Stimulated activated naive CD4-positive, alpha-beta T cell (primary cell): ENCODE measurements at places on chromosomes 11 and 22.

DNA sequence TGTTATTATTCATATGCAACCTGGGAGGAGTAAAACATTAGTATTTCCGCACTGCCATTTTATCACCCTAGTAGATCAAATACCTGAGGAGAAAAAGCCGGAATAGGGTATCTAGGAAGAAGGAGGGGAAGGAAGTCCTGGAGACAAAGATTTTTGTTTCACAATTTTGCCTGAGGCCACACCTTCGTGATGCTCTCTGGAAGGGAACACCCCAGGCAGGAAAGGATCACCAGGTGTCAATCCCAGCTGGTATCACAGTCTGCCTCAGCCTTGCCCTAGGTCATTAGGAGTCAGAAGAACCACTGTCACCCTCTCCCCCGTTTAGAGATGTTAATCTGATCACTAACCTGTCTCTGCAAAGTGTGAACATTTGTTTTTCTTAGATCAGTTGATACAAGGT is 35.4 kb upstream of the IGSF9B start:
- DNase-seq: no peak

- DNase-seq: no peak
These were observed 1679.3 kb downstream of the LRRC4C start for GRCh38 chr11:39780131-39780530.

DNA sequence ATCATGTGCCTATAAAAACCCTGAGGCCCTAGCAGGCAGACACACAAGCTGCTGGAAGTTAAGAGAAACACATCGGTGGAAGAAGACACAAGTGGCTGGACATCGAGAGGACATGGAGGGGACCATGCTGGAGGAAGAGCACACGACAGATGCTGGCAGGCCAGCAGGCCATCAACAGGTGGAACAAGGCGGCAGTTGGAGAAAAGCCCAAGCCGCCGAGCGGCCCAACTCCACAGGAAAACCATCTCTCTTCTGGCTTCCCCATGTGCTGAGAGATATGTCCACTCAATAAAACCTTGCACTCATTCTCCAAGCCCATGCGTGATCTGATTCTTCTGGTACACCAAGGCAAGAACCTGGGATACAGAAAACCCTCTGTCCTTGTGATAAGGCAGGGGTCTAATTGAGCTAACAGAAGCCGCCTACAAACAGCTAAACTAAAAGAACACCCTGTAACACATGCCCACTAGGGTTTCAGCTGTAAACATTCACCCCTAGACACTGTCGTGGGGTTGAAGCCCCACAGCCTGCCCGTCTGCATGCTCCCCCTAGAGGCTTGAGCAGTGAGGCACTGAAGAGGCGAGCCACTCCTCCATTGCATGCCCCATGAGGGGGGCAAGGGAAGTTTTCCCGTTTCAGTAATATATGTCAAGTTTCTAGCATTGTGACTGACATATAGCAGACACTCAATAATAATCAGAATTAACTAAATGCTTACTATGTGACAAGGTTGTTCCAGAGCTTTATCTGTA is 39.0 kb upstream of the MMP20 start:
- DNase-seq: no peak

DNA sequence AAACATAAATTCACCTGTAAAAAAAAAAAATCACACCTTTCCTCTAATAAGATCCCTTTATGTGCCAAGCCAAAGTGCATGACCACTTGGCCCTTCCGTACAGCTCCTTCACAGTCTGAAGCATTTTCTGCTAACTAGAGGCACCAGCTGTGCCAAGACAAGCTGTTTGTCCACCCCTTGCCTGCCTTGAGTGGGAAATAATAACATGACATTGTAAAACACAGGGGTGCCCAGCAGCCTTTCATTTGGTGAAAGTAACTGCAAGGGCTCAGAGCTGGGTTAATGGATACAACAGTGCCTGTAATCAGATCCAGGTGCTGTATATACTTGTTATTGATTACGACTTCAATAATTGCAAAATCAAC is 59.2 kb downstream of the DDIAS start:
- DNase-seq: no peak

DNA sequence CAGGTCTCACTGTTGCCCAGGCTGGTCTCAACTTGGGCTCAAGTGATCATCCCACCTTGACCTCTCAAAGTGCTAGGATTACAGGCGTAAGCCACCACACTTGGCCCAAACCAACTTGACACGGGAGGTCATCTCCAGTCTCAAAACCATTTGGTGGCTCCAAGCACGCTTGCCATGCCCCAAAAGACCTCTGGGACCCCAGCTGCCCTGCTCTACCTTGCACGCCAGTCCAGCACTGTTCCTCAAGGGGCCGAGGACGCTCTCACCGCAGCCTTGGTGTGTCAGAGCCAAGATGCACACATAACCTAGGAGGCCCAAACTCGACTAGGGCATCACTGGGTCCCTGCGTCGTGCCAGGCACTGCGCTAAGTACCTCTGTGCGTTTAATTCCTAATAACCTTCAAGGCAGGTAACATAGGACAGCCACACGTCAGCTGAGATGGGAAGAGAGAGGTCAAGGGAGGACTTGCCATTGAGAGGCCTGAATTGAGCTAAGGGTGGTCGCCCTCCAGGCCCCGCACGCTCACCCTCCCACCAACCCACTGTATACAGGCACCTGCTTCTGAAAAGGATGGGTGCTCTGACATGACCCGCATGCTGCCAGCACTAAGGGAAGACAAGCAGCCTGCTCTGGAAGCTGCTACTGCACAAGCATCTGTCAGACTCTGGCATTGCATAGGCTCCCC is 4.6 kb upstream of the GAS2L1 start:
- no peak for DNase-seq

- no peak for DNase-seq
These were observed 223.8 kb downstream of the CTTN start for GRCh38 chr11:70622091-70622490.

GRCh38 chr22:49007013-49007653 is 820.5 kb downstream of the BRD1 start:
- DNase-seq: no peak
